CD4-positive, alpha-beta T cell treated with Interferon alpha-2 for 1 hour (primary cell): ENCODE measurements at places on chromosomes 1 and 21.

DNA sequence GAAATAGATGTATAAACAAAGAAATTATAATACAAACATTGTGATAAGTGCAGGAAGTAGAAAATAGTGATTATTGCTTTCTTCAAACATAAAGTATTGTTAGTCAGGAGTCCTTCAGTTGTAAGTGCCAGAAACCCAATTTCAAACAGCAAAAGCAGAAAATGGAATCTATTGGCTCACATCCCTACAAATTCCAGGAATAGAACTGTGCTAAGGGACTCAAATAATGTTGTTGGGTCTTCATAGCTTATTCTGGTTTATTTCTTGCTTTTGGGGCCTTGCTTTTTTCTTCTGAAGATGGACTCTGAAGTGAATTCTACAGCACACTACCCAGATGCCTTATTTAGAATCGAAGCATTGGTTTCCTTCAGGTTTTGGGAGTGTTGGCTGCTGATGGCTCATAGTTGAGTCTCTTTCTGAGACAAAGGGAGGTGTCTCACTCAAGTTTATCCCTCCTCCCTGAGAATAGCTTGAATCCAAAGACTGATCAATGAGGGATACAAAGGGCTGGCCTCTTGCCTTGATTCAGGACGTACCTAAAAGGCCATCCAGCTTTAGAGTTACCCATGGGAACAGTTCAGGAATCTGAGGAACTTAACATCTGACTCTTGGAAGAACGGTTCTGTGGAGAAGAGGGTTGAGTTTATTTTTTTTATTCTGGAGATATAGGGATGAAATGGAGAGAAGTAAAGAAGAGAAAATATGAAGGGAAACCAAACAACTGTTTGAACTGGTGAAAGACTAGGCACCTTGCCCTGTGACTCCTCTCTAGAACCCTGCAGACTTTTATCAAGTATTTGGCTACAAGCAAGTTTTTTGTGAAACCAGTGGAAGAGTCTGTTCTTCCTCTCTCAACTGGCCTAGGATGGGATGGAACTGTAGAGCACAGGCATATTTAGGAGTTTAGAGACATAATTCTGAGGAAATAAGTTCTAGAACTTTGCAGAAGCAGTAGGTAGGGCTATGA is 39.0 kb upstream of the ATG4C start:
- no peak for DNase-seq

DNA sequence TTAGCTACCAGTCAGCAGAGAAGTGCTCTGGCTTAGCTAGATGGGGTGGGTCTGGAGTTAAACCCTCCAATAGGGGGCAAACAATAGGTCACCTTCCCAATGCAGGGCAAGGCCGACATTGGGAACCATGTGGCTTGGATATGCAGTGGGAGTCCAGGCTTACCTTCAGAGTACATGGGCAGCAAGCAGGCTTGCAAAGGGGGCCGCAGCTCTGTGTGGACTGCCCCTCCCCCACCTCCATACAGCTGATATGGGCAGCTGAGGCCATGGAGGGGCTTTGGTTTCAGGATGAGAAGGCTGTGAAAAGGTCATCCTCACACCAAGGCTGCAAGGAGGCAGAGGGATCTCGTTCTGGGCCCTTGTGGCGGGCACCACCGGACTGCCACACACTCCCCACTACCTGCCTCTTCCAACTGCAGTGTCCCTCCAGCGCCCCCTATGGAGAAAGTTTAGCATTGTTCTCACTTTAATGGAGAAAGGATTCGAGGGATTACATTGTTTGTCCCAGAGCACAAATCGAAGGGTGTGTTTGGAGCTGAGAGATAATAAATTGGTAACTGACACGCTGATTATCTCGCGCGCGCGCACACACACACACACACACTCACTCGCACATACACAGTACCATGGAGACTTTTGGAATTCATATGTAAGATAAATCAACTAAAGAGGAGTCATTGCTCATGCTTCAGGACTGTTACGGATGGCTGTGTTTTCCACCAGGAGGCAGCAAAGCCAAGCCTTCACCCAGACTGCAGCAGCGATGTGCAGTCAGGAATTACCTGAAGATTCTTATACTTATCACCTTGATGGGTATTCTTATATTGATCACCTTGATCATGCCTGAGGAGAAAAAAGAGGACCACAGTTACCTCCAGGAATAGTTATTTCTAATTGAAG is 7.0 kb upstream of the SMCP start:
- no peak for DNase-seq

- DNase-seq = peak; percentile 51
Observed at GRCh38 chr1:21232044-21232443, 55.3 kb upstream of the EIF4G3 start.

DNA sequence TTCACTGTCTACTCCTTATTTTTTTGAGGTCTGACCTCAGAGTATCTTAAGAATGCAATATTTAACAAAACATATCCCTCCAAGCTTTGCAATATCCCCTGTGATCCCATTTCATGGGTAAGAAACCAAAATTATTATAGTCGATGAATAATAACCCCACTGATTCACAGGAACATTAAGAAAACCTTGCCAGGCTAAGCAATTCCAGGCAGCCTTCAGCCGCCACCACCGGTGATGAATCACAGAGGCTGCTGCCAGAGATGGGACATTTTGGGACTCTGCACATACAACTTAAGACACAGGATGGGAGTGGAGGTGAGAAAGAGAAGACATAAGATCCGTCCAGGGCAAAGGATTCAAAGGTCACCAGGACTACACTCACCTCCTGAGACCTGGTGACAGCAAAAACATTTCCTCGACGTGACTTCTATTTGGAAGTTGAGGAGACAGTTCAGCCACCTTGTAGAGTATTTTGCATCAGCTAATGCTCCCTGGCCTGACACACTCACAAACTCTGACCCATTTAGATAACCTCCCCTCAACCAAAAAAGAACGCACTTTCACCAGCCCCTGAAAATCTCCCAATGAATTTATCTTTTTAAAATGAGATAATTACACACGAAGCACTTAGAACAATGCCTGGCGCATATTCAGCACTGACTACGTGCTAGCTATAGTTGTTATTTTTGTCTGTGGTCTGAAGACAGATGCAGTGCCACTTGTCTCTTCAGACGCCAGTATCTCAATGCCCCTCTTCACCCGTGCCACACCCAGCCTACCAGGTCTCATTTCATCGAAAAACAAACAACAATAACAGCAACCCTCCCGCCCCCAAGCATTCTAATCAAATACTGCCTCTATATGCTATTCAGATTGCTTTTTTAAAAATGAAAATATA is 17.8 kb upstream of the OVAAL start:
- DNase-seq = no peak

- DNase-seq = no peak
Observed at GRCh38 chr1:201341377-201341776, 36.1 kb downstream of the TNNT2 start.

GRCh38 chr21:37364722-37365121 is 1.9 kb upstream of the DYRK1A start:
- DNase-seq = no peak

- no peak for DNase-seq
Observed at GRCh38 chr1:16142383-16142995, 13.4 kb downstream of the EPHA2 start.

- DNase-seq = peak; percentile 49
Observed at GRCh38 chr1:206608108-206608698, 4.1 kb downstream of the EIF2D start.

GRCh38 chr1:187844313-187844712 is 1015.6 kb downstream of the PLA2G4A start:
- no peak for DNase-seq

- no peak for DNase-seq
Observed at GRCh38 chr1:3205815-3206214, 136.8 kb downstream of the PRDM16 start.

- DNase-seq = no peak
Observed at GRCh38 chr1:30763651-30764248, 6.2 kb upstream of the LAPTM5 start.

GRCh38 chr1:89698020-89698560 is 65.2 kb downstream of the LRRC8C start:
- DNase-seq = no peak

DNA sequence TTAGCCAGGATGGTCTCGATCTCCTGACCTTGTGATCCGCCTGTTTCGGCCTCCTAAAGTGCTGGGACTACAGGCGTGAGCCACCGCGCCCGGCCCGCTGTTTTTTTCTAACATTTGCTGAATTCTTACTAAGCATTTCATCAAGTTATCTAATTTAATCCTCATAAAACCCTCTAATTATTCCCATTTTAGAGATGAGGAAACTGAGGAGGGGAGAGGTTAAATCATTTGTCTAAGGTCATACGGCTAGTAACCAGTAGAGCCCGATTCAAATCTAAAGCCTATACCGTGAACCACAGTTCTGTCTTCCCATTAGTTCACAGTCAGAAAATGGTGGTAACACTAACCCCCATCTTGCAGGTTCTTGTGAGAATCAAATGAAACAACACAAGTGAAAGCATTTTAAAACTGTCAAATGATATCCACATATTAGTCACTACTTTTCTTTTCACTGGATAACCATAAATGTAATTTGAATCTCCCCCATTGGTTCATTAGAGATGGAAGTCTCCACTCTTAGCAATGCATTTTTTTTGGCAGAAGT is 10.6 kb downstream of the HEYL start:
- DNase-seq = no peak

- DNase-seq = no peak
Observed at GRCh38 chr1:50427818-50428779, 4.9 kb upstream of the DMRTA2 start.

DNA sequence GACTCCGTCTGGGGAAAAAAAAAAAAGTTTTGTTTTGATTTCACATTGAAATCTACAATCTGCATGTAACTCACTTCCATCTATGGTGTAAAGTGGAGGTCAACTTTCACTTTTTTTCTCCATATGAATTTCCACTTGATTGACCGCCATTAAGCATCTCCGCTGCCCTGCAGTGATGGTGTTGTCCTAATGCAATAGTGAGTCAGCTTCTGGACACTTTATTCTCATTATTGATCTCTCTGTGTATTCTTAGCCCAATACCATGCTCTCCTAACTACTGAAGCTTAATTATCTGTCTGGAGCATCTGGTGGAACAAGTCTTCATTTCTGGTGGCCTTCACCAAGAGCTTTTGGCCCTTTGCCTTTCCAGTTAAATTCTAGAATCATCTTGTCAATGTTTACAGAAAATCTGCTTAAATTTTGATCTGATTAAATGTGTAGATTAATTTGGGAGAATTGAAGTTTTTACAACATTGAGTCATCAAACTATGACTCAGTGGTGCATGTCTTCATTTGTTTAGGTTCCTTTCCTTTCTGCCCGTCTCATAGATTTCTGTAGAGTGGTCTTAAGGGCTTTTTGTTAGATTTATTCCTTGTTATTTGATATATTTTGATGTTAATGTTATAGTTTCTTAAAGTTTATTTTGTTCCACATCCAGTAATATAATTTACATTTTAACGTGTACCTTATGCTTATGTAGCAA is 181.5 kb downstream of the PRDM2 start:
- no peak for DNase-seq

GRCh38 chr1:12001249-12001917 is 17.9 kb upstream of the MIIP start:
- peak; percentile 46 for DNase-seq

DNA sequence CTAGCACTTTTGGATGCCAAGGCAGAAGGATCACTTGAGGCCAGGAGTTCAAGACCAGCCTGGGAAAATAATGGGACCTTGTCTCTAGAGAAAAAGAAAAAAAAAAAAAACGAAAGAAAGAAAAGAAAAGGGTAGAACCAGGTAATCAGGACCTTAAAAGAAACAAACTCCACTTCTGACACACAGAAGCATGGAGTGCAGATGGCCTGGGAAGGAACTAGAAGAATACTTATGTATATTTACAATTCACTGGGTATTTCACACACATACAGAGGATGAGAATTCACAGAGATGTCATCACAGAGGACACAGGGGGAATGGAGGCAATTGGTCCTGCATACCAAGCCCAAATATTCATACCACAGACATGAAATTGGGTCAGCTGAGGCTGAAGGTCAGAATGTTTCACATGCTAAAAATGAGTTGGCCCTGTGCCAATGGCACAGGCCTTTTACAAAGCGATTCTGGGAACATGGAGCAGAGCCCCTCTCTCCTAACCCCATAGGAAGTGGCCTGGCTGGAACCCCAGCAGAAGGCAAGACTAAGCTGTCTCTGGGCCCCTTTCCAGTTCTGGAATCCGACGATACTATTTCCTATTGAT is 4.4 kb downstream of the B4GALT3 start:
- no peak for DNase-seq

DNA sequence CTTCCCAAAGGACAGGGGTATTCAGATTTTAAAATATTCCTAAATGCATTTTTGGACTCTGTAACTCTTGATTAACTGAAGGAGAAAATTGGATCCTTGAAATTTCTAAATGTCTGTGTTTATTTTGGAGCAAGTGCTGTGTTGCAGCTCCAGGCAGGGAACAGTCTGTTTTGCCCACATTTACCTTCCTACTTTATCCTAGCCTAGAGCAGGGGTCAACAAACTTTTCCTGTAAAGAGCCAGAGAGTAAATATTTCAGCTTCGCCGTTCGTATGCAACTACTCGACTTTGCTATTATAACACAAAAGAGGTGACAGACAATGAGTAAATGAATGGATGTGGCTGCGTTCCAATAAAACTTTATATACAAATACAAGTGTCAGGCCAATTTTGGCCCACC is 402.2 kb downstream of the GPATCH2 start:
- no peak for DNase-seq

DNA sequence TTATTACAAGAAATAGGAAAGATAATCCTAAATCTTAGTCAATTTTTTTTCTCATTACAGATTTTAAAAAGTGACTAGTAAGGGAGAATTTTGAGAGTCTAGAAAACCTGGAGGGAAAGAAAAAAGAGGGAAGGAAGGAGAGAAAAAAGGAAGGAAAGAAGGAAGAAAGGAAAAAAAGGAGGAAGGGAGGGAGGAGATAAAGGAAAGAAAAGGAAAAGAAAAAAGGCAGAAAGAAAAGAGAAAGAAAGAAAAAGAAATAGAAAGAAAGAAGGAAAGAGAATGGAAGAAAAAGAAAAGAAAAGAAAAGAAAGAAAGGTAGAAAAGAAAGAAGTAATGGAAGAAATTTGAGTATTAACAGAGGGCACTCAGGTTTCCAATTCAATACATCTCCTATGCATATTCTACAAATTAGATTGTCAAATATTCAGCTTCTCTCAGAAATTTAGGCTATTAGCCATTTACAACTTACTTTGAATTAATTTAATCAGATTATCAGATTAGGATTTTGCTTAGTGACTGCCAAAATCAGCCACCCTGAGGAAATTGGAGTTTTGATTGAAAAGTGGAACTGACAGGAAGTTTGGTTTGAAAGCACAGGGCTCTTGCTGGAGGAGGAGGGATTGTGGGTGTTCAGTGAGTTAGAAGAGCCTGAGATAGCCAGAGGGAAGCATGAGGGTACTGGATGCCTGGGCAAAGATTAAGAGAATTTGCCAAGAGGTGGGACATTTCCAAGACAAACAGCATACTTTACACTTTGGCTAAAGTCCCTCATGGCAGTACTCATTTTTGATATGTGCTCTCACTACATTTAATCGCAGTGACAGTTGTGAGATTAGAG is 677.8 kb downstream of the USP25 start:
- no peak for DNase-seq
